ENCODE measurements at places on chromosomes 5 and 9. TPM values are rescaled to one million over a fixed set of nuclear protein-coding genes. Genes with fewer than 3 reads are reported as not detected.

CORO2A gene
- 0.96 TPM for total RNA-seq

AGXT2 gene
- not detected for total RNA-seq

ZNF883 gene
- total RNA-seq, result 0.16 TPM

PCDHA1 gene
- 0.07 TPM for total RNA-seq

OTP gene
- total RNA-seq, result not detected

FCN2 gene
- total RNA-seq, result not detected

DRD1 gene
- not detected for total RNA-seq

F2RL1 gene
- total RNA-seq, result 0.09 TPM

SLCO6A1 gene
- not detected for total RNA-seq

GARIN3 gene
- 0.30 TPM for total RNA-seq

SLC25A2 gene
- 0.16 TPM for total RNA-seq

SLC25A46 gene
- total RNA-seq, result 44.8 TPM

NEURL1B gene
- 0.37 TPM for total RNA-seq

RMI1 gene
- total RNA-seq, result 26.1 TPM

Data from activated T-helper 2 cell treated with anti-CD3 and anti-CD28 coated beads, Interferon-gamma antibody, Interleukin-2, Interleukin-4, amounts not matched to agents 10 μg/mL and 5 μg/mL and 100 μg/mL, durations not matched to agents 14 hours and 24 hours and 36 hours (primary cell).